ENCODE measurements at places on chromosomes 6 and 20. TPM values are rescaled to one million over a fixed set of nuclear protein-coding genes. Genes with fewer than 3 reads are reported as not detected.

DNA sequence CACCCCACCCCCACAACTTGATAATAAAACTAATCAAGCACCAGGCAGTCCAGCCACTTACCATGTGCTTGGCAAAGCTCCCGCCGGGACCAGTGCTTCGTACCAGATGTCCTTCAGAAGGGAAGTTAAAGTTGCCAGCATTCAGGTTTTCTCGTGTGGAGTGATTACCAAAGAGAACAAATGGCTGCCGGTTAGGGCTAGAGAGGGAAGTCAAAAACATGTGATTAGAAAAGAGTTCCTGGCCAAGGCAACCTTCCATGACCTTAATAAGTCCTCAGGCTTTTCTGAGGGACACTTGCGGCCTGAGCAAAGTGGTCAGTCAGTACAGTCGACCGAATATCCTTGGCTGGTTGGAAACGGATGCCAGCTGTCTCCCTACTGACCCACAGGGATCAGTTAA is 67.0 kb downstream of the DNAAF9 start:
- no peak for DNase-seq

GRCh38 chr6:1894954-1895353 is 285.2 kb downstream of the FOXC1 start:
- DNase-seq, result no peak

DNA sequence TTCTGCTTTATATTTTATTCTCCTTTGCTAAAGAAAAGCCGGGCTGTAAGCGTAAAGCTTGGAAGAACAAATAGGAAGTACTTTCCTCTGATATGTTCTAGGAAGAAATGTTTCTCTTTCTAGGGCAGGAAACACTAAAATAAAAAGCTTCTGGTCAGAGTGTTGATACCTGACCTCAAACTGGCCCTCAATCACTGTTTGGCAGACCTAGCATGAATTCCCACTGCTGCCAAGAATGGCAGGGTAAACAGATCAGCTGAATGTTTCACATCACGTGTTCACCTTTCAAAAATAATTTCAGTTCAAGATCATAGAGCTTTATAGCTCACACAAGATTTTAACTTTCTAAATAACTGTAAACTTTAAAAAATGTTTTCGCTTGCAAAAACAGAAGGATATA is 2.9 kb downstream of the MPC1 start:
- DNase-seq, result no peak

DNA sequence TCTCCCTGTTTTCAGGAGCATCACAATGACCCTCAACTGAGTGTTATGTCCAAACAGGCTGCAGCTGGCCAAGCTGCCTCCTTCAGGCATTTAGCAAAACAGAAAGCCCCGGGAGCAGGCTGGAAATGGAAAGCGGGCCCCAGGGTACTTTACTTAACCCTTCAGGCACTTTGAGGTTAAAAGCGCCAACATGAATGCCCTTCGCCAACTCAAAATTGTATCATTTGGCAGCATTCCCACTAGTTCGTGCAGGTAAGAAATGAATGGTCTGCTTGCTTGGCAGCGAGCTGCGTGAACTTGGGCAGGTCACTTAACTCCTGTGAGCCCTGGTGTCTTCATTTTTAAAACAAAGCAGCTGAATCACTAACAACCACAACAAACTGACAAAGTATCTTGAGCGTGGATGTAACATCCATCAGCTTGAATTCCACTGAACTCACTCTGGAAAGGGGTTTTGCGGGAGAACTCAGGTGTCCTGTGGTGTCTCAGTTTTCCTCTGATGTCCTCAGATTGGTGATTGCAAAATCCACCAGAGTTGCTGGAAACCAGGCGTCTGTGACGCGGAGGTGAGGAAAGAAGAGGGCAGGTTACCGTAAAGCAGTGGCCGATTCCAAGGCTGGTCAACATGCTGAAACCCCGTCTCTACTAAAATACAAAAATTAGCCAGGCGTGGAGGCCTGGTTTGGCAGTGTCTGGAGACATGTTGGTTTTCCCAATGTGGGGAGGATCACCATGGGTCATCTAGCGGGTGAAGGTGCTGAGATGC is 118.8 kb upstream of the ZNF217 start:
- DNase-seq, result no peak

- no peak for DNase-seq
These were observed 18.6 kb downstream of the FYN start for GRCh38 chr6:111854683-111855082.

CLDN20 gene
- total RNA-seq, result 0.54 TPM

DNA sequence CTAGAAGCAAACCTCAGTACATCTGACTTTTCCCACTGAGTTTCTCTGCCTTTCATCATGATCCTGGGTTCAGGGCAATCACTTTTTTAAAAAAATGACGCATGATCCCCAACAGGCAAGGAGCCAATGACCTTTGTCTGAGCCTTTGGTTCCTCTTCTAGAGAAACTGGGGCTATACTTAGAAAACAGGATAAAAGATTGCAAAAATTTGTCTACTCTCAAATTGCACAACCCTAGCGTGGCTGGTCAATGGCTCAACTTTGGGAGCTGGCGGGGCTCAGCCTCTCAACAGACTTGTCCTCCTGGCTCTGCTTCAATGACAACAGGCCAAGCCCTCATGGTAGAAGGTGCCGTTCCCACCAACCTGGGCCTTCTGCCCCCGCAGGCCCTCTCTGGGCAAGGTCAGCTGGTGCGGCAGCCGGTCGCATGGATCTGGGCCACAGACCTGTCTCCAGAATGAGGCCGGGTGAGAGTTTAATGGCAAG is 48.7 kb downstream of the PDYN start:
- DNase-seq, result no peak

OXT gene
- not detected for total RNA-seq

CD24 gene
- 193 TPM for total RNA-seq

HCK gene
- total RNA-seq, result 0.15 TPM

- DNase-seq, result no peak
These were observed 223.9 kb downstream of the PRL start for GRCh38 chr6:22072949-22073348.

- DNase-seq, result no peak
These were observed 73.4 kb downstream of the GFOD1 start for GRCh38 chr6:13413900-13414555.

LAMA5 gene
- 3.1 TPM for total RNA-seq

IYD gene
- total RNA-seq, result under 0.01 TPM

DNA sequence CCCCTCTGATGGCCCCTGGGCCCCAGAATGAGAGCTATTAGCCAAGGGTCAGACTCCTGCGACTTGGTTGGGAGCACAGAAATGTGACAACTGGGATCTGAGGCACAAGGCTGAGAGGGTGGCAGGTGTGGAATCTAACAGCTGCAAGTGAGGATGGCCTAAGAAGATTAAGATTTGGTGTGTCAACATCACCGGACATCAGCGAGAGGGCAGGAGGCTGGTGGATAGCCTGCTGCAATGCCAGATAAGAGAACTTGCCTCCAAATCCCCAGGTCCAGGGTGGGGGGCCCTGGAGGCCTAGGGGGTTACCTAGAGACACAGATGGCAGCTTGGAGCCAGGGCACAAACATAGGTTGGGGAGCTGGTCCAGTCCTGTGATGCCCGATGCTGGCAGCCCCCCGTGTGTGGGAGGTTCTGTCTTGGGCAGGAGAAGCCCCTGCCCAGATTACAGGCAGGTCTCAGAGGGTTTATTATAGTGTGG is 155.8 kb downstream of the GRM4 start:
- no peak for DNase-seq

LY6G6D gene
- not detected for total RNA-seq
